Muscle of leg (tissue), 16 donors: ENCODE measurements at places on chromosomes 16 and 17. TPM values are rescaled to one million over a fixed set of nuclear protein-coding genes. Genes with fewer than 3 reads are reported as not detected.

The NPIPB5 gene
- 79.0 TPM for total RNA-seq

The DDX19B gene
- 19.9 TPM for total RNA-seq

The MYL4 gene
- 1,072 TPM for total RNA-seq

The NOD2 gene
- total RNA-seq, result 1.5 TPM

The NTHL1 gene
- 20.2 TPM for total RNA-seq

The UNC45B gene
- 178 TPM for total RNA-seq

The ITGB4 gene
- 1.6 TPM for total RNA-seq

The CACNG1 gene
- total RNA-seq, result 112 TPM

The KREMEN2 gene
- 5.6 TPM for total RNA-seq

DNA sequence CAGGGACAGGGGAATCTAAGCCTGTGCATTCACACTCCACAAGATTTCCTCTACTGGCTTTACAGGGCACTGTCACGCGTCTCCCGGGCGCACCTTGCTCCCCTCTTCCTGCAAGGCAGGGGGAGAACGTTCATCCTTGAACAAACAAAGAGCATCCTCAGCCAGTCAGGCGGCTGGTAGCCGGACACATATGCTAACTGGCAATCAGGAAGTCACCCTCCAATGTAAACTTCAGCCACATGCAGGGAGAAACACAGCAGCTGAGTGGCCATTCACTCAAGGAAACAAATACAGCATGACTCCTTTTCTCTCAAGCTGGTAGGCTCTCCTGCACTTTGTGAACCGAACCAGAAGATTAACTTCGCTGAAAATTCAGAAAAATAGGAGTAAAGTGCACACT lies 10.8 kb upstream of the HSBP1 start:
- peaks cover 6% of the 10 kb centered on the region for H3K4me1 ChIP-seq
- no peaks in the 10 kb centered on the region for H3K27me3 ChIP-seq

GRCh38 chr17:45784293-45784740 lies at the start of gene CRHR1:
CRHR1 (plus strand) TSS chr17:45784320; CDS start chr17:45784545, 225 bp downstream.
- peak within 1 kb of the TSS; percentile 39 for H3K4me3 ChIP-seq
- no peak within 1 kb of the TSS for H3K27ac ChIP-seq
- H3K36me3 ChIP-seq, result no peaks in the 10 kb centered on the region
- no peak for DNase-seq
- H3K27me3 ChIP-seq, result peaks cover 92% of the 10 kb centered on the region
- peaks cover 18% of the 10 kb centered on the region for H3K4me1 ChIP-seq

DNA sequence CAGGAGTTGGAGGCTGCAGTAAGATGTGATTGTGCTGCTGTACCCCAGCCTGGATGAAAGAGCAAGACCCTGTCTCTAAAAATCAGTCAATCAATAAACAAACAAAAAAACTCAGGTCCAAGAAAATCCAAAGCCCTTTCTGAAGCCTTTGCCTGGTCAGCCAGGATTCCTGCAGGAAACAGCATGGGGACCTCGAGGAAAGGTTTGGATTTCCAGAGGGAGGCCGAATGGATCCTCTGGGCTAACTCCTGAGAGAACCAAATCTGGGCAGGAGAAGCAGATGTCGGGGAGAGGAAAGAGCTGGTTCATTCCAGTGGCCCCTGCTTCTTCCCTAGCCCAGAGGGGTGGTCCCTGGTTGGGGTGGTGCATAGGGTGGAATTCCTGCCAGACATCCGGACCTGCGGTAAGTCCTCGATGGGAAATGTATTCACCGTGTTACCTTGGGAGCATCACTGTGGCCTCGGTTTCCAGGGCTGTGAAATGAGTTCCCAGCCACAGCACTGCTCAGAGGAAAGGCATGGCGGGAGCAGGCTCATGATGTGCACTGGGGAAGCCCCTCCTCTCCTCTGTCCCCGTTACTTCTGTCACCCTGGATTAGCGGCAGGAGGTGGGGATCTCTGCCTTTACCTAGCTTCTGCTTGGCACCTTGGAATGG lies 75.1 kb downstream of the CYLD start:
- no peak overlapping the region for H3K4me3 ChIP-seq
- H3K27ac ChIP-seq, result no peak overlapping the region
- no peak for DNase-seq
- peaks cover 6% of the 10 kb centered on the region for H3K4me1 ChIP-seq
- H3K36me3 ChIP-seq, result no peaks in the 10 kb centered on the region

DNA sequence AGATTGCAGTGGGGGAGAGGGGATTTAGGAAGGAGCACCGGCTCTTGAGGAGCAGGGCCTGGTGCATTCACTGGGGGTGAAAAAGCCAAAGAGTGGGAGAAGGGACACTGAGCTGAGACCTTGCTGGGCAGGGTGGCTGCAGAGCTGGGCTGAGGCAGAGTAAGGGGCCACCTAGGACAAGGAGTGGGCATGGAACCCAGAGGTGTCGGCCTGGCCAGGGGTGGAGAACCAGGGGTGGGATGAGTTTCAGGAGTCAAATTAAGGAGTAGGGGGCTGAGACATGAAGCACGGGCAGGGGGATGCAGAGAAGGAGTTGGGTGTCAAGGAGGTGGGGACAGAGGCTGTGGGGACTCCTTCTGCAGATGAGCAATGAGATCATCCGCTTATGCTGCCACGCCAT lies 20.1 kb downstream of the DNAH2 start:
- peaks cover 17% of the 10 kb centered on the region for H3K27me3 ChIP-seq
- no peaks in the 10 kb centered on the region for H3K4me1 ChIP-seq
- no peaks in the 10 kb centered on the region for H3K36me3 ChIP-seq
- H3K4me3 ChIP-seq, result no peak overlapping the region

DNA sequence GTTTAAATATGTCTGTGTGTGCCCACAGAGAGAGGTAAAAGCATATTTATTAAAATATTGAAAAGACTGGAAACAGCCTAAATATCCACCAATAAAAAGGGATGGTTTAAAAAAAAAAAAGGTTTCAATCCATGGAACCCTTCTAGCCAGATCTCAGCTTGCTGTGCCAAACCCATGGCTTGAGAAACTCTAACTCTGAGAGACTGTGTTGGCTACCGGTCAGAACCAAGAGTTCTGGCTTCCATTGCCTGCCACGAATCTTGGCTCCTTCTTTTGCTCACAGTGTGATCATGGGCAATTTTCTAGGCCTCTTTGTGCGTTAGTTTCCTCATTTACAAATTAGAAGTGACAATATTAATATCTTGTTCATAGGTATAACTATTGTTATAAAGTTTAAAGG lies 201.3 kb upstream of the IRX3 start:
- DNase-seq, result no peak
- no peak overlapping the region for H3K27ac ChIP-seq
- no peaks in the 10 kb centered on the region for H3K4me1 ChIP-seq
- peaks cover 3% of the 10 kb centered on the region for H3K27me3 ChIP-seq
- H3K36me3 ChIP-seq, result no peaks in the 10 kb centered on the region

GRCh38 chr16:85234310-85235204 lies 122.3 kb upstream of the CIBAR2 start:
- peak overlapping the region; percentile 74 for H3K27ac ChIP-seq
- no peaks in the 10 kb centered on the region for H3K27me3 ChIP-seq
- H3K4me3 ChIP-seq, result peak overlapping the region; percentile 27
- peaks cover 63% of the 10 kb centered on the region for H3K4me1 ChIP-seq

DNA sequence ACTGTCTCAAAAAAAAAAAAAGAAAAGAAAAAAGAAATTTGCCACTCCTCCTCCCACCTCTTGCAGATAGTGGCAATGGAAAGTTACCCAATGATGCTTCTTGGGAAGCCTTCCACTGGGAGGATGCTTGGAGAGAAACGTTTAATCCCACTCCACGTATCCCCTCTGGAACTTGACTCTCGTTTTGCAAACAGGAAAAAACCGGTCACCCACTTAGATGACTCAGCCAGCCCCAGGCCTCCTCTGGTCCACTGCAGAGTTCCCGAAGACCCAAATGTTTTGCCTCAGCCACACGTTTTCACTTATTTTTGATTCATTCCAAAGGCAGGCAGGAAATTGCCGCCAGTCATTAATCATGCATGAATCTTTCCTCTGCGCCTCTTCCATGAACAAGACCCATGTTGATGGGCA lies 9.3 kb upstream of the TNFRSF17 start:
- H3K4me3 ChIP-seq, result no peak overlapping the region
- no peak overlapping the region for H3K27ac ChIP-seq
- no peak for DNase-seq
- no peaks in the 10 kb centered on the region for H3K4me1 ChIP-seq
- H3K36me3 ChIP-seq, result no peaks in the 10 kb centered on the region

GRCh38 chr17:77344038-77344437 lies 203.3 kb downstream of the SEC14L1 start:
- DNase-seq, result no peak
- no peaks in the 10 kb centered on the region for H3K27me3 ChIP-seq
- H3K4me1 ChIP-seq, result peaks cover 15% of the 10 kb centered on the region

GRCh38 chr16:3808308-3809063 lies 72.0 kb downstream of the CREBBP start:
- no peak overlapping the region for H3K27ac ChIP-seq
- DNase-seq, result no peak
- no peak overlapping the region for H3K4me3 ChIP-seq

- H3K27me3 ChIP-seq, result no peaks in the 10 kb centered on the region
- H3K4me3 ChIP-seq, result no peak overlapping the region
- H3K36me3 ChIP-seq, result no peaks in the 10 kb centered on the region
- DNase-seq, result peak; percentile 83
- H3K4me1 ChIP-seq, result no peaks in the 10 kb centered on the region
These were observed 12.5 kb upstream of the RHBDL3 start for GRCh38 chr17:32253117-32253611.

- peaks cover 28% of the 10 kb centered on the region for H3K36me3 ChIP-seq
- H3K27me3 ChIP-seq, result no peaks in the 10 kb centered on the region
- no peak overlapping the region for H3K4me3 ChIP-seq
- no peak for DNase-seq
- H3K4me1 ChIP-seq, result peaks cover 38% of the 10 kb centered on the region
- H3K27ac ChIP-seq, result no peak overlapping the region
These were observed 39.4 kb upstream of the ZC3H18 start for GRCh38 chr16:88530858-88531203.

GRCh38 chr16:86410081-86410480 lies 100.2 kb upstream of the FOXF1 start:
- H3K4me3 ChIP-seq, result no peak overlapping the region
- H3K27me3 ChIP-seq, result peaks cover 28% of the 10 kb centered on the region
- peaks cover 11% of the 10 kb centered on the region for H3K4me1 ChIP-seq

- H3K4me3 ChIP-seq, result no peak overlapping the region
- peak; percentile 37 for DNase-seq
- H3K4me1 ChIP-seq, result peaks cover 7% of the 10 kb centered on the region
- peaks cover 31% of the 10 kb centered on the region for H3K27me3 ChIP-seq
These were observed 162.2 kb upstream of the TNRC6C start for GRCh38 chr17:77796176-77796860.

GRCh38 chr17:31562376-31562840 lies 170.9 kb downstream of the RAB11FIP4 start:
- DNase-seq, result no peak
- H3K4me1 ChIP-seq, result peaks cover 51% of the 10 kb centered on the region
- no peak overlapping the region for H3K27ac ChIP-seq
- no peaks in the 10 kb centered on the region for H3K36me3 ChIP-seq

DNA sequence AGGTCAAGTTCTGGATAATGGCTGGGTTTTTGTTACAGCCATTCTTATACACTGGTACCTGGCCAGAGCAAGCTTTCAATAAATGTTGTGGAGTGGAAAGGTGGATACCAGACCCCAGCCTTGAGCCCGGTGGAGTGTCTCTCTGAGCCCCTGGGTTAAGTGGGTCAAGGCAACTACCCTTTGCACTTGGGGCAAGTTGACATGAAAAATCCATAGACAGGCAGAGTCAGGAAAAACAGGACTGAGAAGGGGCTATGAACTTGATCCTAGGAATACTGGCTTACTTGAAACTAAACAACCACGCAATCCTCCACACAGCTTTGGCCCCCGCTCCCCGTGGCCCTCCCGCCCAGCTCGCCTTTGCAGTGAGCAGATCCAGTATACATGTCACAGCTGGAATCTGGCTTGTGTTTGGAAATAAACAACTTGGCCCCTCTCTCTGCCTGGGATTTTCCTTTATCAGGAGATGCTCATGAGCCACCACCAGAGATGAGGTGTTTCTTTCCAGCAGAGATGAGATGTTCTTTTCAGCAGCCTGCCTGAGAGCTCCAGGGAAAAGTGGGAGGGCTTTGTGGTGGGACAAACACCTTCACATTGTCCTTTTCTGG lies 65.9 kb downstream of the KSR1 start:
- H3K36me3 ChIP-seq, result no peaks in the 10 kb centered on the region
- H3K27me3 ChIP-seq, result no peaks in the 10 kb centered on the region
- no peak overlapping the region for H3K4me3 ChIP-seq
- H3K27ac ChIP-seq, result no peak overlapping the region

GRCh38 chr17:60522889-60523626 lies 3.0 kb downstream of the APPBP2 start:
- no peak overlapping the region for H3K4me3 ChIP-seq
- H3K27ac ChIP-seq, result no peak overlapping the region
- H3K4me1 ChIP-seq, result peaks cover 4% of the 10 kb centered on the region

DNA sequence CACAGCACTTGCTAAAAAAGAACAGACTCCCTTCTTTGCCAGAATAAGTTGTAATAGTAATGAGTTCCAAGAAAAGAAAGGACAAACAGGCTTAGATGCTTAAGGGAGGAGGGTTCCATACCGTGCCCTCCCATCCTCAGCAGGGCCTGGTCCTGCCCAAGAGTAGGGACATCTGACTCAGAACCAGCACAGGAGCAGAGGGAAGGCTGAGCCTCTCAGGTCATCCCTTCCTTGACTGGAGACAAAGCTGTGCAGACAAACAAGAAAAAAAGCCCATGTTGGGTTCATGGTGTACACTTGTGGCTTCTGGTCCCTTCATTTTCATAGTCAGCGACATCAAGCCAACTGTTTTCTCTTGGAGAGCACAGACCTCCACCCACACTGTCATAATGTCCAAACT lies 44.2 kb upstream of the NDRG4 start:
- no peaks in the 10 kb centered on the region for H3K36me3 ChIP-seq
- H3K27ac ChIP-seq, result no peak overlapping the region
- H3K4me1 ChIP-seq, result no peaks in the 10 kb centered on the region

- H3K4me3 ChIP-seq, result no peak overlapping the region
- H3K4me1 ChIP-seq, result no peaks in the 10 kb centered on the region
- H3K27ac ChIP-seq, result no peak overlapping the region
- no peaks in the 10 kb centered on the region for H3K27me3 ChIP-seq
- no peaks in the 10 kb centered on the region for H3K36me3 ChIP-seq
- no peak for DNase-seq
These were observed 88.0 kb downstream of the BRIP1 start for GRCh38 chr17:61775364-61775763.

DNA sequence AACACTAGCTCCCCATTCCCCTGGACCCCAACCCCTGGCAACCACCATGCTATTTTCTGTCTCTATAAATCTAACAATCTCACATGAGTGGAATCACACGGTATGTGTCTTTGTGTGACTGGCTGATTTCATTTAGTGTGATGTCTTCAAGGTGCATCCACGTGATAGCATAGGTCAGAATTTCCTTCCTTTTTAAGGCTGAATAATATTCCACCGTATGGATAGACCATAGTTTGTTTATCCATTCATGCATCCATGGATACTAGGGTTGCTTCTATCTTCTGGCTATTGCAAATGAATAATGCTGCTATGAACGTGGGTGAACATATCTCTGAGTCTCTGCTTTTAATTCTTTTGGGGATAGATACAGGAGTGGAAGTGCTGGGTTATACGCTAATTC lies 43.9 kb downstream of the TMEM235 start:
- H3K4me1 ChIP-seq, result peaks cover 45% of the 10 kb centered on the region
- H3K36me3 ChIP-seq, result no peaks in the 10 kb centered on the region
- peaks cover 17% of the 10 kb centered on the region for H3K27me3 ChIP-seq
